Muscle of arm (tissue), 14 donors: ENCODE measurements at places on chromosomes 7 and 10.
A peak's percentile ranks its signal among the peaks of the same experiment; 100 is the strongest.

- DNase-seq, result peak; percentile 0
Observed at GRCh38 chr7:10022957-10023356, 950.7 kb upstream of the PHF14 start.

DNA sequence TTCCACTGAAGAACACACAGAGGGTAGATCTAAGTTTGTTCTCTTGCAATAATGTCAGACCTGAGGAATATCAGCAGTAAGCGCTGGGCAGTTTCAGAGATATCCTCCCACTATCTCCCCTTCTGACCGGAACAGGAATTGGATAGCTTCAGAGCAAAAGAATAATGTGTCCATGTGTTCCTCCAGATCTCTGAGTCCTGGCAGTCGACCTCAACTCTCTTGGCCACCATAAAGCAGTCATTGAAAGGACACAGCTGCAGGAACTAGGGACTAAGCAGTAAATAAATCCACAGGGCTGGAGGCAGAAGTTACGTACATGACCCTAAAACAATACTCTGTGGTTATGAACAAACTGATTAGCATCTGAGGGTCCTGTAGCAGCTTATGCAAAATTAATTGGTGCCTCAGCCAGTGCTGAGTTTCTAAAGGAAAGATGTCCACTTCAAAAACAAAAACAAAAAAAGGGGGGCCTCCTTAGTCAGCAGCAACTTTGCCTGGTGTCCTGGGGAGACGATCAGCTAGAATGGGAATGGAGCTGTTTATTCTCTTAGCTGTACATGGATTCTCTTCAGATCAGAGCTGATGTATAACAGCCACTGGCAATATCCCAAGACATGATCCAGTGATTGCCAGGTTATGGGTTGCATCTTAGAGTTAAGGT lies 6.4 kb upstream of the PRTFDC1 start:
- peak; percentile 90 for DNase-seq

DNA sequence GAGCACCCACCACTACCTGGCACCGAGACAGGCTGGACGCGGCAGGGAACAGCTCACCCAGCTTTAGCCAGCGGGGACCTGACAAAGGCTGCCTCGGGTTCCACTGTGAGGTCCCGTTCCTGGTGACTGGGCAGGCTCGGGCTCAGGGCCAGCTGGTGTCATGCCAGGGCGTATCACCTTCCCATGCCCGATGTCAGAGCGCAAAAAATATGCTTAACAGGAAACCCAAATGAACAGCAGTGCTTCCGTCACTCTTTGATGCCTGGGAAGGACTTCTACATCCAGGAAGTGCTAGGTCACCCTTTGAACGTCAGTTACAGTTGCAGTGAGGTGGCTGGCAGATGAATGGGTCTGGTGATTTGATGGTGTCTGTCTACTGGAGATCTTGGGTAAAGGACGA lies 106.0 kb downstream of the ADARB2 start:
- no peak for DNase-seq

DNA sequence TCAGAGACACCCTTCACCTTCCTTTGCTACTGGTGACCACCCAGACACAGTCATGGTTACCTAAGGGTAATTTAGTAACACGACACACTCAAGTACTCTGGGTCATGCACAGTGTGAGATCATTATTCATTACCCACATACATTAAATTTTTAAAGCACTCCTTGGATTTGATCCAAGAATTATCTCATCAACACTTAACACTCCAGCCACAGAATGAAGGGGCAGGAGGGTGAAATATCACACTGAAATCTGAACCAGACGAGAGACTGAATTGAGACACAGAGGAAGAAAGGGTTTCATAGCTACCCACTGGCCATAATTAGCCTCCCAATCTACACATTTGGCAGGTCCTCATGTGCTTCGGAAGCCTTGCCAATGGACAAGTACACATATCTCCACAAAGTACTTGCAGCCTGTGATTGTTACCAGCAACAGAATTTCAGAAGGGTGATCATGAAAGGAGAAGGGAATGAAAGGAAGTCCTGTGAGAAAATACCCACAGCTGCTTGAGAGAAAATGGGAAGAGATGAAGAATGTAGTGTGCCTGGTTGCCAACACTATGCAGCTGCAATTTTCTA lies 189.3 kb downstream of the POLR1F start:
- no peak for DNase-seq

DNA sequence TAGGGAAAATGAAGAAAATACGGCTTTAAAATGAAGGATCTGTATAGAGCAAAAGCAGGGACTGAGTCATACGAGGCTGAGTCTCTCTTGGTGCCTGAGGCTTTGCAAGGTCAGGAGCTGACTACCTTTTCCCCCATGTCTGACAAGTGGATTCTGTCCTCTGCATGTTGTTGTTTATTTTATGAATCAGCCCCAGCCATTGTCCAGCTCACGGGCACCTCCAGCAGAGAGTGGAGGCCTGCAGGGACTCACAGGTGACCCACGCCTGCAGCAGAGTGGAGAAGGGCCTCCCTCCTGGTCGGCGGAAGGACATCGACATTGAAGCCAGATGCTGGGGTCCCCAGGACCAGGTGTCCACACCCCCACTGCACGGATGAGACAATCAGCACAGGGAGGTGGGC lies 233.9 kb downstream of the WDR37 start:
- DNase-seq, result no peak
